ENCODE measurements at places on chromosomes 1 and 21.
A peak's percentile ranks its signal among the peaks of the same experiment; 100 is the strongest.

DNA sequence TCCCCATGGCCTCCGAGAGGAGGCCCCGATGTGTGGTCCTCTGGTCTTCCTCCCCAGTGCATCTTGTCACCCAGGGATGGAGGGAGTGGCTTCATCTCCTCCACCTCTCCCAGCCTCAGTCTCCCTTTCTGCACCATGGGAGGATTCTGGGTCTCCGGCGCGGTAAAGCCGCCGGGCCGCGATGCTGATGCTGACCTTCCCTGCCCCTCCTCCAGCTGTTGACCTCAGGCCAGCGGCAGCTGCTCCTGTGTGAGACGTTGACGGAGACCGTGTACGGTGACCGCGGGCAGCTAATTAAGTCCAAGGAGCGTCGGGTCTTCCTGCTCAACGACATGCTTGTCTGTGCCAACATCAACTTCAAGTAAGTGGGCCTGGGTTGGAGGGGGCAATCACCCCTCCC, 92.6 kb downstream of the ARHGEF10L start:
- DNase-seq: no peak

- no peak for DNase-seq
Measured at GRCh38 chr1:210236840-210237409, 4.3 kb downstream of the SERTAD4 start.

DNA sequence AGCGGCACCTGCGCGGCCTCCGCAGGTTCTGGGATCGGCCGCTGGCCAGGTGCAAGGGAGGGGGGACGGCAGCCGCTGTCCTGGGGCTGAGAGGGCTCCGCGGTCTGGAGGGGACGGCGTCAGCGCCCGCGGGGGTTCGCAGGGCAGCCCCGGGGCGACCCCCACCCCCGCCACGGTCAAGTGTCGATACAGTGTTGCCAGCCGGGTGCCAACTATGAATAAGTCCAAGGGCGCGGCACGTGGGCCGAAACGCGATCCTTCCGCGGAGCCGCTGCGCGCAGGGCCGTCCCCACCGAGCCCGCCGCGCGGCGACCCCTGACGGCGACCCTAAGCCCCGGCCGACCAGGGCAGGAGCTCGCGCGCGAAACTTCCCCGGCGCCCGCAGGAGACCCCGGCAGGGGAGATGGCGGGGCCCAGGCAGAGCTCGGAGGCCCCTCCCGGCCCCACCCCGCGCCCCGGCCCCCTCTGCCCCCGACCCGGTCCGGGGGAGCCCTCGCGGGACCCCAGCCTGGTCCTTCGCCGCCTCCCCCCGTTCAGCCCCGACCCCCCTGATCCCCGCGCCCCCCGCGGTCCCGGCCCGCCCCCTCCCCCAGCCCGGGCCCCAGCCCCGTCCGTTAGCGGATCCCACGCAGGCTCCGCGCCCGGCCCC, 586 bp upstream of the AGPAT3 start:
- peak; percentile 25 for DNase-seq

GRCh38 chr1:197393105-197393504, 125.1 kb downstream of the CRB1 start:
- no peak for DNase-seq

DNA sequence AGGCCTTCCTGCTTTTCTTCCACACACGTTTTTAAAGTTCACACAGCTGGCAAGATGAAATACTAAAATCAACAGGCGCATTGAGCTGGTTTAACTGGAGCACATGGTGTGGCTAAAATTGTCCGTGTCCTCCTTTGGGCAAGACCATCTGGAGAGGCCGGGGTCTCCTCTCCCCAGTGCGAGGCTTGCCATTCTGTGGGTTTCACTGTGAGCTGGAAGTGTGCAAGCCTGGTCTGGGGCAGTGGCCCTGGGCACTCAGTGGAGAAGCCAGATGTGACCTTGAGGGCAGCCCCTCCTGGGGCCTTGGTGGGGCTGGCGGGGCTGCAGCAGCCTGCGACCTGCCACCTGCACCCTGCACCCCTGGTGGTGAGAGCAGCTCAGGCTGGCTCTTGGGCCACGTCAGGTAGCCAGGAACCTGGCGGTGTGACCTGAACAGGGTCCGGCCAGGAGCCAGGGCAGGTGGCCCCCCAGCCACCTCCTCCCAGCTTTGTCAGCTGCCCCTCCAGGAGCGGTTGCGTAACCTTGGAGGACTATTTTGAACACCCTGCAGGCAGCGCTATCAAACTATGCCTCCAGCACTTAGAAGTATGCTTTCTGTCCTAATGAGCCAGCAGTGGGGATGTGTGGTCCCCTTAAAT, 52.4 kb downstream of the SLC37A1 start:
- DNase-seq: no peak

GRCh38 chr1:169132512-169133227, 26.2 kb downstream of the ATP1B1 start:
- DNase-seq: no peak

GRCh38 chr21:46220275-46220810, 8.2 kb downstream of the LSS start:
- DNase-seq: no peak

GRCh38 chr1:201903135-201903534, 14.4 kb downstream of the SHISA4 start:
- DNase-seq: no peak

DNA sequence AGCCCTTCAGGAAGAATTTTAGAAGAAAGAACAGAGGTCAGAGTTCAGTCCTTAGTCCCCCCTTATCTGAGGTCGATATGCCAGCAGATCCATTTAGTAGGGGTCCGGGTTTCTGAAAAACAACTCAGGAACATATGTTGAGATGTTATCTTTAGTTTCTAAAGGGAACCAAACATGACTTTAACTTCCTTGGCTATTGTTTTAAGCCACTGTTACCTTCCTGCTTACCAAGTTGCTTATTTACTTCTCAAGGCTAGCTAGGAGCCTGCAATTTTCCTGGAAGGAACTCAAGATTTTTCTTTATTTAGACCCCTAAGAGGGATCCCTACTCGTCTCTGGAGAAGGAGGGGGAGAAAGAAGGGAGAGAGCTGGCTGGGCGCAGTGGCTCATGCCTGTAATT, 54.3 kb downstream of the KCNC4 start:
- DNase-seq: no peak

DNA sequence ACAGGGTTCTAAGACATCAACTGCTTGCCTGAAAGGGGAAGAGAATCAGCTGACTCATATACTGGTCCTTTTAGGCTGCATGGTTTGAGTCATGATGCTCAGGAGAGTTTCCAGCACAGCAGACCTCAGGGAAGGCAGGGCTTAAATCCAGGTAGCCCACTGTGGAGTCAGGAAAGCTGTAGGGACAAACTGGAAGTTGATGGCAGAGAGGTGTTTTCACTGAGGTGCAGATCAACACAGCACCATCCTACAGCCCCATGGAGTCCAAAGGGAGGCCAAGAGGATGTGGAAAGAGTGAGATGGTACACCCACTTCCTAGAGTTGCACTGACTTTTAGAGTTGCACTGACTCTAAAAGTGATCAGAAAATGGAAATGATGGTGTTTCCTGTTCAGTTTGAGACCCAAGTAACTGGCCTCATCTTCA, 252.4 kb upstream of the DUSP10 start:
- DNase-seq: no peak

- no peak for DNase-seq
Measured at GRCh38 chr1:87291107-87291506, 37.6 kb upstream of the LMO4 start.

DNA sequence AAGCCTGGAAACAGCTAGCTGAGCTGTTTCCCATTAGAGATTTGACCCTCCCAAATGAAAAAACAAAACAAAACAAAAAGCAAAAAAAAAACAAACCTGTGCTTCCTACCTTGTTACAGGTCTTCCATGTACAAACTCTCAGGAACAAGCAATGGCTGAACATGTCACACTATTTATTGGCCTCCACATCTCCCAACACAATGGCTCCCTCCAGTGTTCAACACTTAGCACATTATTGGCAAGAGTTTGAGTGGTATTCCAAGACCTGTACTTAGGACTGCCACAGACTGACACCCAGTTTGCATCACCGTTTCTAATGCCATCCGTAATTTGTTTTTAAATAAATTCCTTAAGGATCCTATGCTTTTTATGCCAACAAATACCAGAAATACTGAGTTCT, 195.0 kb upstream of the OLFM3 start:
- DNase-seq: peak; percentile 57

DNA sequence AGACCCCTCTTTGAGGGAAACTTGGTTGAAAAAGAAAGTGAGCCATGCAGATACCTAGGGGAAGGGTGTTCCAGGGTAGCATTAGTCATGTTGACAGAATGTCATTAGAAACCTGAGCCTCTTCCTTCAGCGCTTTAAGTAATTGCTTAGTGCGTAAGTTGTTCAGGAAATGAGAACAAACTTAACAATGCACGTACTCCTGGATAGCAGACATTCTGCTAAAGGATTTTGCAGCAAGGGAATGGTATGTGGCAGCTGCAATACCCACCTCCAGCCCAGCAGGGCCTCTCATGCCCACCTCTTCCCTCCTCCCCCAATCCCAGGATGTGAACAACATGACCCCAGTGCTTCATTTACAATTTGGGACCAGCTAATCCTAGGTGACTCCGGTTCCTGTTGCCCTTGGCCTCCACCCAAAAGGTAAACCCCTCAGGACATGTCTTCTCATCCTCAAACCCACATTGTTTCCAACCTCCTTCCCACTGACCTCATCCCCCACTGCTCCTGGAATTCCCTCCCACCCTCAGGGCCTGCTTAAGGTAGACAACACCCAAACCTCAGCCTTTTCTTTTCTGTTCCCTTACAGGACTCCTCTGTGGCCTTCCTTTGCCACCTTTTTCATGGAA, 98.0 kb upstream of the BCAR3 start:
- DNase-seq: no peak

DNA sequence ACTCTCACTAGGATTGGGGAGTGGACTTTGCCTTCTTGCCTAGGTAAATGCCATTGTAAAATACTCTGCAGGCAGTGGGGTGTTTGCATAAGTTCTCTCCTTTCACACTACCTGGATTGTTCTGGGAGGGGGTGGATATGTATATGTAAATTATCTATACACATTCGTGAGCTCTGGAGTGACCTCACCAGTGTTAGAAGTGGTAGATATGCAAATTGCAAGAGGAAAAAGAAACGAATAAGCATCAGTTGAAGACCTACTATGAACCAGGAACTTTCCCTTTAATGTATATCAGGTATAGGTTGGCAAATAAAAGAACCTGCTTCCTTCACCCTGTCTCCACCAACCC, 1.5 kb upstream of the ARHGEF11 start:
- no peak for DNase-seq

DNA sequence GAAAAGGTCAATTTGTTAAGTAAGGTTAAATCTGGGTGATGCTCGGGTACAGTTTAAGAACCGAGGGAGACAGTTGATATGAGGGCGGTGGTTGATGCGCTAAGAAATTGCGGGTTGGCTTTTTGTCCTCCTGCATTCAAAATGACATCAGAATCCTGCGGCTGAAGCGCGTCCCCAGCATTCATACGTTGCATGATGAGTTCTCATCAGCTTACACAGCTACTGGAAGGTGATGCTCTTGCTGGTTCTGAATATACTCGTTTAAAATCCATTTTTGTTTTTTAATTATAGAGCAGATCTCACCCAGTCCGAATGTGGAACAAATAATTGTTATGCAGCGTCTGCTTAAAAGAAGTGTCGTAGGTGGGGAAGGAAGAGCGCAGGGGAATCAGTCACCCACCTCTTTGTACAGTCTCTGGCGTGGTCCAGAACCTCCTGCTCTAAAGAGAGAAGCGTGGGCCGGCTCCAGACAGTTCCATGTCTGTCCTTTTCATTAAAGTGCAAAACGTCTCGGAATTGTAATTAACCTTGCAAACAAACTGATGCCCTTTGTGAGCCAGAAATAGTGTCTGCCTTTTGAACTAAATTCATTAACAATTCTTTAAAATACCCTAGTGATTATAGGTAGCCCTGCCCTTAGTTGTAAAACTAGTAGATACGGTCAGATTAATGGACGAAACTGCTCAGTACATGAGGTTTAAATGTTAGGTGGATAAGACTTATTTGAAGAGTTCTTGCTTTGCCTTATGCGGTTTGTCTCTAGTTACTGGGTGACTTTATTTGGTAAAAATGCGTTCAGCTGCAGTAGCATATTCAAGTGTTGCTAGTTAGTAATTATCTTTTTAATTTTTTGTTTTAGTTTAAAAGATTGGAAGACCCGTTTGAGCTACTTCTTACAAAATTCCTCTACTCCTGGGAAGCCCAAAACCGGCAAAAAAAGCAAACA, 741 bp downstream of the RGS2 start:
- DNase-seq: peak; percentile 73

GRCh38 chr1:153340356-153340755, 8.3 kb downstream of the PGLYRP4 start:
- DNase-seq: no peak

DNA sequence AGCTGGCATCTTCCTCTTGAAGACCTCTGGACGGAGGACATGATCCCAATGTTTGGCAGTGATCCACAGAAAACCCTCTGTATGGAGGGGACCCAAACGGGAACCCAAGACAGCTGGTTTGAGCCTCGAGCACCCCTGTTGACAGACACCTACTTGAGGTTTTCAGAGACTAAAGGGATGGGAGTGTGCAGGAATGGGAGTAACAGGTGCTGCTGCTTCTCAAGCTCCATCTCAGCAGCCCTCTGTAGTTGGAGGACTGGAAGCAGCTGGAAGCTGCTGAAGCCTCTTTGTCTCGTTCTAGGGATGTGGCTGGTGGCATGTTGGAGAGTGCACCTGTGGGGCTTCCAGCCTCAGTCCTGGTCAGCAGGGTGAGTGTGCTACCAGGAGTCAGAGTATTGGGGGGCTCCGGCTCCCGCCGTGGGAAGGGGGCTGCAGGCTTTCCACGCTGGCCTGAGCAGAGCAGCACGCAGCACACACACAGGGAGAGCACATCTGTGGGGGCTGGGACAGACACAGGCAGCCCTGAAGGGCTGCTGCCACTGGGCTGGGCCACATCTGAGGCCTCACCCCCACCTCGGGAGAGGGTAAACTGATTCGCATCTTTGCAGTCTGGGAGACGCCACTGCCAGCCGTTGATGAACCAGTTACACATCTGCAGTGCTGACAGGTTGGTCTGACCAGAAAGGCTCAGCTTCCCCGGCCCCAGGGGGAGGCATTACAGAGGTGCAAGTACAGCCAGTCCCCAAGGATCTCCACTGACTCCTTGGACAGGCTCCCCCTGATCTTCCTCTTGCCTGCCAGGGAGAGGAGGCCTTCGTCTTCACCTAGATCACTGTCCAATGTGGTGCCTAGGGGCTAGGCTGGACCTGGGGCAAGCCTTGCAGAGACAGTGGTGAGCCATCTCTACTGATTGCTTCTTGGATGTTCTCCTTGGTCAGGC, 56.6 kb downstream of the ADSS2 start:
- no peak for DNase-seq

DNA sequence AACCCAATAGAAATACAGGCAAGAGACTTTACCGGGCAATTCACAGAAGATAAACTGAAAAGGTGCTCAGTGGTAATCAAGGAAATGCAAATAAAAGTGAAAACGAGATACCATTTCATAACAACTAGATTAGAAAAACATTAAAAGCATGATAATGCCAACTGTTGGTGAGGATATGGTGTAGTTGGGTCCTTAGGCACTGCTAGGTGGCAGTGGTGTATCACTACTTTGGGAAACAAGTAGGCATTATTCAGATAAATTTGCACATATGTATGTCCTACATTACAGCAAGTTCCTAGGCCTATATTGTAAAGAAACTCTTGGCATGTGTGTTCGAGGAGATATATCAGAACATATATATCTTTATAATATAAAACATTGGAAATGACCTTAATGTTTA, 31.0 kb downstream of the AZIN2 start:
- DNase-seq: no peak
